ENCODE measurements at places on chromosomes 5 and 9. TPM values are rescaled to one million over a fixed set of nuclear protein-coding genes. Genes with fewer than 3 reads are reported as not detected.
A peak's percentile ranks its signal among the peaks of the same experiment; 100 is the strongest.

GRCh38 chr9:20395651-20396050 is 226.6 kb downstream of the MLLT3 start:
- no peaks in the 10 kb centered on the region for H3K36me3 ChIP-seq
- H3K27ac ChIP-seq: no peak overlapping the region
- H3K27me3 ChIP-seq: no peaks in the 10 kb centered on the region
- no peak overlapping the region for H3K4me3 ChIP-seq

DNA sequence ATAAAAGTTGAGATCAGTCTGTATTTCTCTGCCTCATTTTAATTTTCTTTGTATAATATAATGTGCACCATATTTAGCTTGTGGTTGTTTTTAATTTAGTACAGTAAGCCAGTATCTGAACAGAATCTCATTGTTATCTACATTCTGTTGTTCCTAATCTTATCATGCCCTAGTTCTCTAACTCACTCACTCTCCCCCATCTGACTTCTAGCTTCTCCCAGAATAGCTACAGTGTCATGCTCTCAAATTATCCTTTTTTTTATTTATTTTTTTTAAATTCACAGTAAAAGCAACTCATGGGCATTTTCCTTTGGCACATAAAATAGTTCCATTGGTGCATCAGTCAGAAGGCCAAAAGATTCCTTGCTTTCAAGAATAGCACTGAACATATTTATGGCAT is 156.6 kb downstream of the TRPM3 start:
- no peak overlapping the region for H3K27ac ChIP-seq
- no peaks in the 10 kb centered on the region for H3K27me3 ChIP-seq
- no peaks in the 10 kb centered on the region for H3K36me3 ChIP-seq

- H3K36me3 ChIP-seq: peaks cover 14% of the 10 kb centered on the region
- H3K27me3 ChIP-seq: no peaks in the 10 kb centered on the region
- no peaks in the 10 kb centered on the region for H3K4me1 ChIP-seq
- no peak overlapping the region for H3K4me3 ChIP-seq
- H3K27ac ChIP-seq: no peak overlapping the region
These were observed 63.3 kb downstream of the SMC5 start for GRCh38 chr9:70322096-70322495.

GRCh38 chr5:175820230-175820629 is 51.1 kb upstream of the CPLX2 start:
- no peak overlapping the region for H3K27ac ChIP-seq
- H3K4me1 ChIP-seq: no peaks in the 10 kb centered on the region
- DNase-seq: no peak
- H3K4me3 ChIP-seq: no peak overlapping the region
- no peaks in the 10 kb centered on the region for H3K36me3 ChIP-seq

DNA sequence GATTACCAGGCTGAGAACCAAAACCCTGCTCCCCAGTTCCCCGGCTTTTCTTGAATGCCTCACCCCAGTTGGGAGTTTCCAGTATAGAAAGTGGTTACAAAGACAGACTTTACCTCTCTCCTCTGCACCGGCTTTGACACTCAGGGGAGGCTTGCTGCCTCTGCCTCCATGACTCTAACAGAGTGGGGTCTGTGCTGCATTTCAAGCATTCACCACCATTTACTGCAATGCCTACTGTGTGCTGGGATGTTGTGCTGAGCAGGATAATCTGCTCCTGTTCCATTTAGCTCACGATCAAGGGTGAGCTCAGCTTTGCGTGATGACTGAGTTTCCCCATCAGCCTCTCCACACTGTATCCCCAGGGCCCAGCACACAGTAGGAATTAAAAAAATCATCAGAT is 39.9 kb upstream of the AKNA start:
- no peaks in the 10 kb centered on the region for H3K27me3 ChIP-seq
- no peak overlapping the region for H3K27ac ChIP-seq
- H3K4me3 ChIP-seq: no peak overlapping the region
- DNase-seq: no peak
- no peaks in the 10 kb centered on the region for H3K4me1 ChIP-seq

GRCh38 chr9:106557996-106558667 is 304.8 kb upstream of the ZNF462 start:
- no peaks in the 10 kb centered on the region for H3K4me1 ChIP-seq
- DNase-seq: no peak
- no peak overlapping the region for H3K27ac ChIP-seq
- no peaks in the 10 kb centered on the region for H3K36me3 ChIP-seq

DNA sequence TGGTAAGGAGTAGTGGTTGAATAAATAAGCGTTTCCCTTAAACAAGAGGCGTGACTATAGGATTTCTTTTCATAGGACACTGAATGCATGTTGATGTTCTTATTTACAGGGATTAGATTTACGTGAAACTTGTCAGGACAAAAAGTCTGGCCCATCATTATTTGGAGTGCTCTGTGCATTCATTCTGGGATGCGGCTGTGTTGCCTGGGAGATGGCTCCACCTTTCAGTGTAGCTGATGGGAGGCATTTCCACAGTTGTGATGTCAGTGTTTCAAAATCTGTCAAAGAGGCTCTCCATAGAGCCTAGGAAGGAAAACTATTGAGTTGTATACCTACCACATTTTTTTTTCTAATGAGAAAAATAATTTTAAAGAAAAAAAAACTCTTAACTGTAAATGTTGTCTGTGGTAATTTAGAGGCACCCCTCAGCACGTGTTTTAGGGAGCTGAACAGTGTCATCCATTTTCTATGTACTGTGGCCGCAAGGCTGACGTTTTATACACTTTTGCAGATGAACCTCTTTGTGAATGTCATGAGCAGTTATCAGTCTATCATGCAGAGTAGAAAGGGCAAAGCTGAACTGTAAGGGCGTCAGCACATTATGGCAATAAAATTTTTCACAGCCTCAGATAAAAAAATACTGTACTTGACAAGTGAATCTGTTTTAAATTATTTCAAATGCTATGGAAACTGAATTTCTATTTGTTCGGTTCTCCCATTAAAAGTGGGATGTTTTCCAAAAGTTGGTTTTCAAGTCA is 202.7 kb downstream of the PBX3 start:
- no peaks in the 10 kb centered on the region for H3K4me1 ChIP-seq
- no peaks in the 10 kb centered on the region for H3K27me3 ChIP-seq
- H3K27ac ChIP-seq: no peak overlapping the region
- no peak for DNase-seq
- H3K4me3 ChIP-seq: no peak overlapping the region

DNA sequence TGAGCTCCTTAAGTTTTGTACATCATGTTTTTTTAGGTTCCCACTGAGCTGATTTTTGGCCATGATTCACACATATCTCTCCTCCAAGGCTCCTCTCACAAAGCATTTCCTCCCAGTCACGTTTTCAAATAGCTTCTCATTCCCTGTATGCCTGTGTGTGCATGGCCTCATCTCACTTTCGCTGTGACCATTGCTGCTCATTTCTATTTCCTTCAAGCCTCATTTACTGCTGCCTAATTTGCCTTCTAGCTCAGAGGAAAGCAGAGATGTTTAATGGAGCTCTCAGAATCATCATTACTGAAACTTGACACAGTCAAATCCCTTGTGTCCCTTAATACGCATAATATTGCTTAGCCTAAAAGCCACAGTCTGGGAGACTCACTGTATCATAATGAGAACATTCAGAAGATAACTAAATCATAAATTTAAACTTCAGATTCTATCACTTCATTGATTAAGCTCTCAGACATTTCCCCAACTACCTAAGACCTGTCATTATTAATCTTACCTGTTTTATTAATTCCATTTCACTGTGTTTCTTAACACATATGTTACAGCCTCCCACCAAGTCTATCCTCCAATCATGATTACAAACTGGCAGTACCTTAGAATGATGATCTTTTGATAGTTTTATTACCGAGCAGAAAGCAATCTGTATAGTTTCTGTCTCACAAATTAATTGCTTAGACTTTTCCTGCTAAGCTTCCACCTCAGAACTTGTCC is 278.3 kb upstream of the PTGER4 start:
- H3K27ac ChIP-seq: peak overlapping the region; percentile 1
- no peaks in the 10 kb centered on the region for H3K36me3 ChIP-seq
- H3K27me3 ChIP-seq: no peaks in the 10 kb centered on the region
- no peak for DNase-seq
- H3K4me1 ChIP-seq: peaks cover 22% of the 10 kb centered on the region

GRCh38 chr5:74027732-74028338 is 401.8 kb downstream of the ARHGEF28 start:
- no peaks in the 10 kb centered on the region for H3K27me3 ChIP-seq
- H3K27ac ChIP-seq: no peak overlapping the region

DNA sequence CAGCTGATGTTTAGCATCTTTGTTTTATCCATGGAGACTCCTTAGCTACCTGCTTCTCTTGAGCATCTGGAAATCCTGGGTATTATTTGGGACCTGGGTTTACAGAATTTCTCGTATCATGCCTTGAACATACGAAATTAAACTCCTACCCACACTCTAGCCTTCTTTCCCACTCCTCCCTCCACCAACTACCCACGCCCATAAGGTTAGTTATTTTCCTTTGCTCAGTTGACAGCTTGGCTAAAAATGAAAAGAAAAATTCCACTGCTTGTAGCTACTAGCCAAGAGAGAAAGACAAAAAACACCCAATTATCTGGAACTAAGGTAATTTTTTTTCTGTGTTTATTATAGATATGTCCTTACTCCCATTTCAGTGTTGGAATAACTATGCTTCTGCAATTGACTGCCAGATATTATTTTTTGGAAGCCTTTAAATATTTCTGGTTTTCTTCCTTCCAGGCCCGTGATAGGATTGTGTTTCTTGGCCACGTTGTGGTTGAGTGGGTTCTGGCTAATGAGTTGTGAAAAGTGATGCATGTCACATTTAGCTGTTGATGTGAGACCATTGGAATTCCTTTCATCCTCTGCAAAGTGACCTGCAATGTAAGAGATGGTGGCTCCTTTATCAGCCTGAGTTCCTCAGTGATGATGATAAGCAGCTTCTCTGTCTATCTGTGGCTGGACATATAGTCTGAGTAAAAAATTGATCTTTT is 308.1 kb downstream of the LRRC70 start:
- H3K4me3 ChIP-seq: no peak overlapping the region
- H3K27ac ChIP-seq: no peak overlapping the region
- H3K36me3 ChIP-seq: no peaks in the 10 kb centered on the region

DNA sequence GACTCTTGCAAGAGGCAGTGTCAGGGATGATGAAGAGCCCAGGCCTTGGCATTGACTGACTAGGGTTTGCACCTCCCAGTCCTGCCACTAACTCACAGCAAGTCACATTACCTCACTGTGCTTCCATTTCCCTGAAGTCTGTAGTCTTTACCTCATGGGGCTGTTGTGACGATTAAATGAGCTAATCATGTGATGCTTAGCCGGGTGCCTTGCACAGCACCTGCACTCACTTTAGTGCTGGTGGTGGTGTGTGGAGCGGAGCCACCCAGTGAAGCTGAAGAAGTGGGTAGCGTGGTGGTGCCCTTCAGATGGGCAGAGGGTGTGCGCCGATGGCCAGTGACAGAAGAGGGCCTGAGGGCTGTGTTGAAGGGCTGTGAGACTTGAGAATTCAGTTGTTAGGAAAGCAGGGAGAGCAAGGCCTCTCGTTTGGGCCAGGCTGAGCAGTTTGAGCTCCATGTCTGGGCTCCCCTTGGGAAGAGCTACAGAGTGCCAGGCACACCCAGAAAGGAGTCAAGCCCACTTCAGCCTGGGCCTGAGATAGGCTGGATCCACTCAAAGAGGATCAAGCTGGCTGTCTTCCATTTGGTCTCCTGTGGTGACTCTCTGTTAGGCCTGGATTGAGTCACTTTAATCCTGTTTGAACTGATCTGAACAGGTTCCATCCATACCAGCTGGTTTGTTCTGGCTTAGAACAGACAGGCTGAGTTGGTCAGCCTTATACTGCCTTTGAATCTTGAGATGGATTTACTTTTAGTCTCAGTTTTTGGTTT is 42.5 kb downstream of the RALGPS1 start:
- H3K4me1 ChIP-seq: no peaks in the 10 kb centered on the region
- H3K27ac ChIP-seq: no peak overlapping the region
- no peak overlapping the region for H3K4me3 ChIP-seq
- no peak for DNase-seq
- no peaks in the 10 kb centered on the region for H3K27me3 ChIP-seq

GRCh38 chr9:77793849-77794248 is 145.7 kb upstream of the GNA14 start:
- no peaks in the 10 kb centered on the region for H3K27me3 ChIP-seq
- no peaks in the 10 kb centered on the region for H3K4me1 ChIP-seq
- no peak for DNase-seq
- no peak overlapping the region for H3K4me3 ChIP-seq

- DNase-seq: no peak
- H3K27ac ChIP-seq: no peak overlapping the region
- no peaks in the 10 kb centered on the region for H3K27me3 ChIP-seq
- no peaks in the 10 kb centered on the region for H3K4me1 ChIP-seq
These were observed 25.7 kb downstream of the NCS1 start for GRCh38 chr9:130197888-130198287.

- no peaks in the 10 kb centered on the region for H3K36me3 ChIP-seq
- no peaks in the 10 kb centered on the region for H3K4me1 ChIP-seq
- H3K27me3 ChIP-seq: no peaks in the 10 kb centered on the region
- no peak for DNase-seq
- no peak overlapping the region for H3K4me3 ChIP-seq
These were observed 78.9 kb downstream of the AP3B1 start for GRCh38 chr5:78215565-78215964.

- no peak for DNase-seq
- no peaks in the 10 kb centered on the region for H3K4me1 ChIP-seq
These were observed 395.1 kb downstream of the CETN3 start for GRCh38 chr5:90014420-90014819.

GRCh38 chr5:95940758-95941682 is 20.6 kb downstream of the ELL2 start:
- H3K4me3 ChIP-seq: no peak overlapping the region
- no peaks in the 10 kb centered on the region for H3K36me3 ChIP-seq
- H3K27ac ChIP-seq: no peak overlapping the region
- H3K4me1 ChIP-seq: no peaks in the 10 kb centered on the region
- no peak for DNase-seq

DNA sequence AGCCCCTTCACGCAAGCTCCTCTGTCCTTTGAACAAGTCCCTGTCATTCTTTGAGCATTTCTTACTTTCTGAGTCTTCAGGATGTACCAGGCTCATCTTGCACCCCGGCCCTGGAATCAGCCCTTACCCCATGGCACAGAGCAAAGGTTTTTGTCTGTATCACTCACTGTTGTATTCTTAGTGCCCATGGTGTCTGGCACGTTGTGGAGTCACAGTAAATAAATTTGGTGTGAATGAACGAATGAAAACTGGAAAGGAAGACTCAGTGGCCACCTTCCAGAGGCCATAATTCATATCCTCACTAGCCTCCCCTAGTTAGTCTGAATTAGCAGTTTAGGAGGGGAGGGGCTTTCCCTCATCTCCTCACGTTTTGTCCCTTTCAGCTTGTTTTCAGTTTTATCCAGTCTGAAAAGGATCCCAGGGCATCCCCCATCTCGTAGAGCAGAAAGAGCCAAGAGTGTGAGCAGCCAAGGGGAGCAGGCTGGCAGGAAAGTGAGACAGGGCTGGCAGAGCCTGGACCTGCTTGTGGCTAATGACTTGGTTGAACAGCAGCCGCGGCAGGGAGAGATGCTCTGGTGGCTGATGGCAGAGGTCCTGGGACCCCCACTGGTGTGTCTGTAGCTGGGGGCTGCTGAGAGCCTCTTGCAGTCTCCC is 42.7 kb downstream of the ZNF618 start:
- DNase-seq: no peak
- H3K4me3 ChIP-seq: no peak overlapping the region
- H3K4me1 ChIP-seq: no peaks in the 10 kb centered on the region
- H3K36me3 ChIP-seq: no peaks in the 10 kb centered on the region
- H3K27me3 ChIP-seq: no peaks in the 10 kb centered on the region
- no peak overlapping the region for H3K27ac ChIP-seq

The LRRC14B gene
- polyA plus RNA-seq: not detected

The NR2F1 gene
- polyA plus RNA-seq: not detected

The FOXD4L5 gene
- polyA plus RNA-seq: not detected

The SELENOP gene
- not detected for polyA plus RNA-seq

The GDNF gene
- not detected for polyA plus RNA-seq

The ALDH7A1 gene
- 3.4 TPM for polyA plus RNA-seq

The CERCAM gene
- 0.54 TPM for polyA plus RNA-seq

The GNE gene
- 7.4 TPM for polyA plus RNA-seq

The NMUR2 gene
- not detected for polyA plus RNA-seq
